Activated CD8-positive, alpha-beta T cell treated with anti-CD3 and anti-CD28 coated beads for 36 hours (primary cell): ENCODE measurements at places on chromosomes 11 and 22. TPM values are rescaled to one million over a fixed set of nuclear protein-coding genes. Genes with fewer than 3 reads are reported as not detected.

- no peak overlapping the region for H3K27ac ChIP-seq
- no peak overlapping the region for H3K4me3 ChIP-seq
- H3K36me3 ChIP-seq = peaks cover 7% of the 10 kb centered on the region
- no peak for DNase-seq
- peaks cover 8% of the 10 kb centered on the region for H3K27me3 ChIP-seq
These were observed 4.6 kb upstream of the TMEM126A start for GRCh38 chr11:85643191-85643614.

DNA sequence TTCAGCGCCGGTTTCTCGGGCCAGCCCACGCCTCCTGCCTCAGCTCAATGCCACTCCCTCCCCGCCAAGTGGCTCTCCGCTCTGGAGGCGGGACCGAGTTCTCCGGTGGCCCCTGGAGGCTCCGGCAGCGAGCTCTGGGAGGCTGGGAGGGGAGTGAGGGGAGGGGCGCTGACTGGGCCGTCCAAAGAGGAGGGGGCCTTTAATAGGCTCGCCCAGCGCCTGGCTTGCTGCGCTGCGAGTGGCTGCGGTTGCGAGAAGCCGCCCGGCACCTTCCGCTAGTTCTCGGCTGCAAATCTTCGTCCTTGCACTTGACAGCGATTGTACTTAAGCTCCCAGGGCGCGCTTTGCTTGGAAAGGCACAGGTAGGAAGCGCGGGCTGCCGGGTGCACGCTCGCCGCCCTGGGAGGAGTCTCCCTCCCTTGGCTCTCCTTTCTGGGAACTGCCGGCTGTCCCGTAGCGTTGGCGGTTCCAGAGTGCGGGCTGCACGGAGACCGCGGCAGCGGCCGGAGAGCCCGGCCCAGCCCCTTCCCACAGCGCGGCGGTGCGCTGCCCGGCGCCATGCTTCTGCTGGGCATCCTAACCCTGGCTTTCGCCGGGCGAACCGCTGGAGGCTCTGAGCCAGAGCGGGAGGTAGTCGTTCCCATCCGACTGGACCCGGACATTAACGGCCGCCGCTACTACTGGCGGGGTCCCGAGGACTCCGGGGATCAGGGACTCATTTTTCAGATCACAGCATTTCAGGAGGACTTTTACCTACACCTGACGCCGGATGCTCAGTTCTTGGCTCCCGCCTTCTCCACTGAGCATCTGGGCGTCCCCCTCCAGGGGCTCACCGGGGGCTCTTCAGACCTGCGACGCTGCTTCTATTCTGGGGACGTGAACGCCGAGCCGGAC lies at the start of gene ADAMTS15:
TSS of gene ADAMTS15 (plus strand) at position 230 of the 894 bp plus-strand sequence. CDS start at position 559, 329 bp downstream.
- peaks cover 3% of the 10 kb centered on the region for H3K4me1 ChIP-seq
- peak; percentile 64 for DNase-seq
- H3K4me3 ChIP-seq = peak within 1 kb of the TSS; percentile 41
- H3K27ac ChIP-seq = no peak within 1 kb of the TSS

PRODH gene
- not detected for total RNA-seq

- H3K27ac ChIP-seq = no peak overlapping the region
- no peaks in the 10 kb centered on the region for H3K4me1 ChIP-seq
- peak; percentile 63 for DNase-seq
- no peaks in the 10 kb centered on the region for H3K27me3 ChIP-seq
- no peak overlapping the region for H3K4me3 ChIP-seq
These were observed 23.5 kb downstream of the SPATA19 start for GRCh38 chr11:133821776-133822175.

DNA sequence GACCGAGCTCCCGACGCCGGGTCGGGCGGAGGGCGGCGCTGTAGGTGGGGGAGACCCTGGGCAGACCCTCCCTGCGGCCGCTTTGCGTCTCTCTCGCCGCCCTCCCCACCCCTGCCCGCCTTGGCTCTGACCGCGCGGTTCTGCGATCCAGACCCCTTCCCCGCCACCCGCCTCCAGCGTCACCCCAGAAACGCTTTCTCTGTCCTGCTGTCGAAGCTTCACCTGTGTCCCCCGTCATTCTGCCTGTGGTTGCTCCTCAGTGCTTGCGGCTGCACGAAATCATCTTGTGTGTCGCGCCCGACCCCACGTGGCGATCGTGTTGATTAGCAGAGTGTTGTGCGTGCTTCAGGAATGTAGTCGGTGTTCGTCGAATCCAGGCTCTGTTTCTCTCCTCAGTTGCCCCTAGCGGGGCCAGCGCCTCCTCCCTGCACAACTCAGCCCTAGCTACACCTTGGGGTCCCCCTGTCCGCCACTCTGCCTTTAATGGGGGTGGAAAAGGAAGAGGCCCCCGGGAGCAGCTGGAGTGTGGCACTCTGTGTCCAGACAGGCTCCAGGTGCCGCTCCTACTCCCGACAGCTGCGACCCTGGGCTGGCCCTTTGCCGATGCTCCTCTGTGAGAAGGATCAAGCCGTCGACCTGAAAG lies 851 bp downstream of the PTDSS2 start:
- no peaks in the 10 kb centered on the region for H3K27me3 ChIP-seq
- peak; percentile 85 for DNase-seq
- H3K4me3 ChIP-seq = peak overlapping the region; percentile 89
- H3K4me1 ChIP-seq = peaks cover 30% of the 10 kb centered on the region

GRCh38 chr22:41875531-41876270 lies 39.2 kb downstream of the SHISA8 start:
- H3K4me3 ChIP-seq = no peak overlapping the region
- H3K4me1 ChIP-seq = peaks cover 52% of the 10 kb centered on the region
- no peaks in the 10 kb centered on the region for H3K27me3 ChIP-seq
- H3K36me3 ChIP-seq = peaks cover 74% of the 10 kb centered on the region

TSGA10IP gene
- total RNA-seq = not detected

DNA sequence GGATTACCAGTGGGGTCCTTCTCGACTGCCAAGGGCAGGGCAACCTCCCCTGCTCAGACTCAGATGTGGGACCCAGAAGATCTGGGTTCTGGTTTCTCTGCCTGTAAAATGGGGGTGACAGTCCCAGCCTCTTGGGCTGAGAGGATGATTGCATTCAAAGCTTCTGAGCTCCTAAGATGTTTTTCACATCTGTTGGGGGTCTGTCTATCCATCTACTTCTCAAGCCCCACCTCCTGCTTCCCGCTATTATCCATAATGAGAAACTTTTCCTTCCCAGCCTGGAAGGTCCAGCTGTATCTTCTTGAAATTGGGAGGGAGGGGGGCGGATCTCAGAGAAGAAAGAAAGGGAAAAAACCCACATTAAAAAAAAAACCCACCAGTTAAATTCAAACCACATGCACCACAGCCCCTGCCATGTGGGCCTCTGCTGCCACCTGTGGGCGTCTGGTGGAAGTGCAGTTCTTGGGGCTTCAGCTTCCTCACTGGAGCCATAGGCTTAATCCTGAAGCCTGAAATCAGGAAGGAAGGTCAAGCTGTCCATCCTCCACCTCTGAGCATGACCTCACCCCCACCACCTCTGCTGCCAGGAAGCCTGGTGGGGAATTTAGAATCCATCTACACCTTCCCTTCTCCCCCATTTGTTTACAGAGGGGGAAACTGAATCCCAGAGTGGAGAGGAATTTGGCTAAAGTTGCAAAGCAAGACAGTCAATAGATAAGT lies 27.3 kb downstream of the ARHGEF17 start:
- no peak overlapping the region for H3K4me3 ChIP-seq
- H3K36me3 ChIP-seq = no peaks in the 10 kb centered on the region
- no peaks in the 10 kb centered on the region for H3K4me1 ChIP-seq
- no peaks in the 10 kb centered on the region for H3K27me3 ChIP-seq

GRCh38 chr11:61607920-61608599 lies 27.2 kb upstream of the SYT7 start:
- no peak overlapping the region for H3K27ac ChIP-seq

PKDREJ gene
- total RNA-seq = not detected

DNA sequence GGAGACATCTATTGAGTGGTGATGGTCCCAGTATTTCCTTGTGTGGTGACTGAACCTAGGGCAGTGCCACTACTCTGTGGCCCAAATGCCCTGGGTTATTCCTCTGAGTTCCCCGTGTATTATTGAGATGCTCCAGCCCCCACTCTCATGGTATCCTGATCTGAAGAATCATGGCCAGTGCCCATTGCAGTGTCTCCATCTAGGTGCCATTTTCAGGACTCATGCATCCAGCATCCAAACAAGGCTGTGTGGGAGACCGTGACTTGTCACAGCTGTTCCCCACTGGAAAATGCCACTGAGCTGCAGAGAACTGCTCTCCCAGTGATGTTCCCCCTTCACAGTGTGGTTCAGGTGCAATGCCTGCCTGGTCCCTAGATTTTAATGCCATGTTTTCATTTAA lies 24.7 kb downstream of the GGTLC2 start:
- H3K27me3 ChIP-seq = peaks cover 5% of the 10 kb centered on the region
- H3K4me1 ChIP-seq = no peaks in the 10 kb centered on the region

GSTT2B gene
- total RNA-seq = not detected
